ENCODE measurements at places on chromosomes 2 and 18.

DNA sequence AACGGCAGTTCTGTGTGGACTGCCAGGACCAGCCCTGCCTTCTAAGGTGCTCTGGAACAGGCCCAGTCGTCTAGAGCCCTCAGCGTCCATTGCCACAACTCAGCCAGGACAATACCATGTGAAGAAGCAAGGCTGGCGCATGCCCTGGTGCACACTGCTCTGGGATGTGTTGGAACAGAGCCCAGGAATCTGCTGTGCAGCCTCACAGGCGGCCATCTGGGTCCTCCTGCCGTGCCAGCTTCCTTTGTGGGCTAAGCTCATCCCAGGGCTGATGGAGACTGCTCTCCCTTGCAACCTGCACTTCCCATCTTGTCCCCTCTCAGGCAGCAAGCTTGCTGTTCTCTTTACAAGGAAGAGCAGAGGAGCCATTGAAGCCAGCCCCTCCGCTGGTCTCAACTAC is 246.4 kb upstream of the PXDN start:
- DNase-seq = no peak

GRCh38 chr2:2890246-2890645 is 487.4 kb downstream of the EIPR1 start:
- DNase-seq = no peak

- no peak for DNase-seq
These were observed 235.2 kb downstream of the NAPG start for GRCh38 chr18:10760986-10761385.

- no peak for DNase-seq
These were observed 61.0 kb downstream of the CRIM1 start for GRCh38 chr2:36416370-36417165.

GRCh38 chr2:111523009-111523408 is 361.0 kb downstream of the ANAPC1 start:
- DNase-seq = no peak

GRCh38 chr18:38575023-38575422 is 1009.4 kb upstream of the CELF4 start:
- DNase-seq = no peak

GRCh38 chr2:120510751-120511395 is 164.9 kb downstream of the INHBB start:
- DNase-seq = no peak

DNA sequence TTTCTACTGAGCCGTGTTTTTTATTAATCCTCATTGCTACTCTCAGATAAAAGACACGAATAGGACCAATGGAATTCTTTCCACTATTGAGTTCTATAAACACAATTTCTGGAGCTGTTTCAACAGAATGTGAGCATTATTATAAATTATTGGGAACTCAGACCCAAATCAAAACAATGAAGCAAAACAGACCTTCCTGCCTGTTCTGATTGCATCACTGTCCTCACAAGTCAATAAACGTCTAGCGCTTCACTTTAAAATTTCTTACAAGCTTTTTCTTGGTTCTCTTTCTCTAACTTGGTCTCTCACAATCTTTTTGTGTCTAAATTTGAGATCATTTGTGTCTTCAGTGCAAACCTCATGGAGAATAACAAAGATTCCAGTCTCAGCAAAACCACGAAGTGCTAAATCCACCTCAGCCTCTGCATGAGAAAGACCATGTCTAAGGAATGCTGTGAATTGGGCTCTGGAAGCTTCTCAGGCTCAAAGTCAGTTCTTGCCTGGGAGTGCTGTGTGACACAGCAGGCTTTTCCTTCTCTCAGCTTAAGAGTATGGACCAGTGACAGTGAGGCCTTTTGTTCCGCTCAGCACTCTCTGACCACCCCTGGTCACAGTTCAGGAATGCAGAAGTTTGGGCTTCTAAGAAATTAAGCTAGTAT is 22.8 kb downstream of the ARHGAP28 start:
- no peak for DNase-seq
